Fibroblast of upper back skin (primary cell): ENCODE measurements at places on chromosomes 13 and 19.

- peak; percentile 7 for DNase-seq
Observed at GRCh38 chr19:1910177-1910576, 5.0 kb downstream of the ADAT3 start.

DNA sequence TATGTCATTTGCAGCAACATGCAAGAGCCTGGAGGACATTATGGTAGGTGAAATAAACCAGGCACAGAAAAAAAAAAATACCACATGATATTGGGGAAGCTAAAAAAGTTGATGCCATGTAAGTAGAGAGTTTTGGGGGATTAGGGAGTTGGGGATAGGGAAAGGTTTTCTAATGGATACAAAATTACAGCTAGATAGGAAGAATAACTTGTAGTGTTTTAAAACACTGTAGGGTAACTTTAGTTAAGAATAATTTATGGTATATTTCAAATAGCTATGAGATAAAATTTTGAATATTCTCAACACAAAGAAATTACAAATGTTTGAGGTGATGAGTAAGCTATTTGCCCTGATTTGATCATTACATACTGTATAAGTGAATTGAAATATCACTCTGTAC is 1456.7 kb upstream of the MIR17HG start:
- DNase-seq = no peak

DNA sequence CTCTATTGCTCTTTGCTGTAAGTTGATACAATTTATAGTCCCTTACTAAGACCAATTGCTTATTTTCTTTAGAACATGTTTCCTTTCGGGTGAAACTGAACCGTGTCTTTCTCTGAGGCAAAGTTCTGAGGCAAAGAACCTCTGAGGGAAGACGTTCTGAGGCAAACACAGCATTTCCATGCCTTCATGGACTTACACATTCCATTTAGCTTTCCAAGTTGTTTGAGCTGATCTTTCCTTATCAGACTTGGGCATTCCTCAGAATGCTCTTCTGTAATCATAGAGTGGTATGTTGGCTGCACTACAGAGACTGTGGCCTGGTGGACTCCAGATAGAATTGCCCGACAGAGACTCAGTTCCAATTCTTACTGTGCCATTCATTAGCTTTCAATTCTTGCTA is 579.1 kb downstream of the KCTD12 start:
- peak; percentile 17 for DNase-seq

GRCh38 chr13:24788538-24788937 is 24.6 kb downstream of the RNF17 start:
- DNase-seq = no peak

DNA sequence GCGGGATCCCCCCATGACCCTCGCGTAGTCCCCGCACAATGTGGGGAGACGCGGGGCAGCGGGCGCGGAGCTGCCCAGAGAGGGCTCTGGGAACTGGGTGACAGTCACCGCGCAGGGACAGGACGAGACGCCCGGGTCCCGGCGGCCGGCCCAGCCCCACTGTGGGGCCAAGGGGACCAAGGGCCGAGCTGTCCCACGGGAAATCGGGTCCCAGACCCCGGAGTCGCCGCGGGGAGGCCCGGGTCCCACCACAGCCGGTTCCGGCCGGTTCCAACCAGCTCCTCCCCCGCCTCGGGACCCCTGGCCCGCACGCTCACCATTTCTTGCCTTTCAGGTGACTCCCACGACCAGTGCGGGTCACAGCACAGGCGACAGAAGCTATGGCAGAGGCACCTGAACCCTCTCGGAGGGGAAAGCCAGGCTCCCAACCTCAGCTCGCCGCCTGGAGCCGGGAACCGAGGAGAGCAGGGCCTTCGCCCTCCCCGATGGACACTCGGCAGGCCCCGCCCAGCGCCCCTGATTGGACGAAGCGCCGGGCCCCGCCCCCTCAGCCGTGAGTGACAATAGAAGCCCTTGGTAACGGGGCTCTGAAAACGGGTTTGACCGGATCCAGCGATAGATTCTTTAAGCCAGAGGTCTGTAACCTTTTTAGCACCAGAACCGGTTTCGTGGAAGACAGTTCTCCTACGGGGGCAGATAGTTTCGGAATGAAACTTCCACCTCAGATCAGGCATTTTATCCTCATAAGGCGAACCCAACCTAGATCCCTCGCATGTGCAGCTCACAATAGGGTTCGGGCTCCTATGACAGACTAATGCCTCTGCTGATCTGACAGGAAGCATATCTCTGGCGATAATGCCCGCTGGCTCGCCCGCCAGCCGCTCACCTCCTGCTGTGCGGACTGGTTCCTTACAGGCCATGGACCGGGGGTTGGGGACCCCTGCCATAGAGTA is at the start of gene ZNF433:
Gene ZNF433, minus strand, starts transcription at position 460 of the 953 bp plus-strand sequence. Its CDS starts 140 bp downstream, at position 320.
- peak; percentile 80 for DNase-seq

DNA sequence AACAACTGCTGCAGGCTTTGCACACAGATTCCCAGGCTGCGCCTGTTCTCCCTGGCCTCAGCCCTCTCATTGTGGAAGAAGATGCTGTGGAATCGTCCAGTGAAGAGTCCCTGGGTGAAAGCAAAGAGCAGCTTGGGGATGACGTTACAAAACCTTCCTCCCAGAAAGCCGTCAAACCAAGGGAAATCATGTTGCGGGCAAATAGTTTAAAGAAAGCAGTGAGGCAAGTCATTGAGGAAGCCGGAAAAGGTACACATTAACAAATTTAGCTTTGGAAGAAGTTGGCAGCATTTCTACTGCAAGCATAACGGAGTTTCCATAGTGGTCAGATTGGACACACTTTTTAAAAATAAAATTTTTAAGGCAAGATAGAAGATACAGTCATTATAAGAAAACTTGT is 82.9 kb upstream of the AKAP11 start:
- DNase-seq = no peak

- no peak for DNase-seq
Observed at GRCh38 chr13:46796129-46796514, 839 bp downstream of the ESD start.

GRCh38 chr13:92768602-92769001 is 458.0 kb upstream of the GPC6 start:
- peak; percentile 31 for DNase-seq

- peak; percentile 44 for DNase-seq
Observed at GRCh38 chr13:73870036-73870741, 264.0 kb downstream of the KLF12 start.

GRCh38 chr13:111346101-111346680 is 25.7 kb downstream of the TEX29 start:
- no peak for DNase-seq

DNA sequence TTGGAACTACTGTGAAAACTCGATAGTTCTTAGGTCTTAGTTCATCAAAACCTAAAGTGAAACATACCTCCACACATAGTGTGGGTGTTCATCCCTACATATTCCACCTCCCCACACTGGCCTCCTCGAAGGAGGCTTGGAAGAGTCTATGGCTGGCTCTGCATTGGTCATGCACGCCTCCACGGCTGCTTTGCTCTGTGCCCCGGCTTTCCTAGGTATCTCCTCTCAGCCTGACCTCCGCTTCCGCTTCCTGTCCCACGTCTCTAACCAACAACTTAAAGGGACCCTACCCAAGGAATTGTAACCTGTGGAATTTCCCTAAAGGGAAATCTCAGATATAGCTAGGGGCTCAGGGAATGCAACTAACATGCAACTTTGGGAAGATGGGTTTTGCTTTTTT is 79.7 kb upstream of the MBNL2 start:
- no peak for DNase-seq

GRCh38 chr13:74070065-74070464 is 64.1 kb downstream of the KLF12 start:
- no peak for DNase-seq

DNA sequence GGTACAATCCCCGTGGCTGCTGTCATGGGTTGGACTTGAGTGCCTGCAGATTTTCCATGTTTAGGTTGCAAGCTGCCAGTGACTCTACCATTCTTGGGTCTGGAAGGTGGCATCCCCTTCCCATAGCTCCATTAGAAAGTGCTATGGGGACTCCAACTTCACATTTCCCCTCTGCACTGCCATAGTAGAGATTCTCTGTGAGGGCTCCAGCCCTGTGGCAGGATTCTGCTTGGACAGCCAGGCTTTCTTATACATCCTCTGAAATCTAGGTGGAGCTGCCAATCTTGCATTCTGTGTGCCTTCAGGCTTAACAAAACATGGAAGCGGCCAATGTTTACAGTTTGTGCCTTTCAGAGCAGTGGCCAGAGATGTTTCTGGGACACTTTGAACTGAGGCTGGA is 636.2 kb downstream of the SLITRK6 start:
- DNase-seq = no peak

GRCh38 chr19:34269968-34270621 is 15.7 kb downstream of the GARRE1 start:
- peak; percentile 64 for DNase-seq

DNA sequence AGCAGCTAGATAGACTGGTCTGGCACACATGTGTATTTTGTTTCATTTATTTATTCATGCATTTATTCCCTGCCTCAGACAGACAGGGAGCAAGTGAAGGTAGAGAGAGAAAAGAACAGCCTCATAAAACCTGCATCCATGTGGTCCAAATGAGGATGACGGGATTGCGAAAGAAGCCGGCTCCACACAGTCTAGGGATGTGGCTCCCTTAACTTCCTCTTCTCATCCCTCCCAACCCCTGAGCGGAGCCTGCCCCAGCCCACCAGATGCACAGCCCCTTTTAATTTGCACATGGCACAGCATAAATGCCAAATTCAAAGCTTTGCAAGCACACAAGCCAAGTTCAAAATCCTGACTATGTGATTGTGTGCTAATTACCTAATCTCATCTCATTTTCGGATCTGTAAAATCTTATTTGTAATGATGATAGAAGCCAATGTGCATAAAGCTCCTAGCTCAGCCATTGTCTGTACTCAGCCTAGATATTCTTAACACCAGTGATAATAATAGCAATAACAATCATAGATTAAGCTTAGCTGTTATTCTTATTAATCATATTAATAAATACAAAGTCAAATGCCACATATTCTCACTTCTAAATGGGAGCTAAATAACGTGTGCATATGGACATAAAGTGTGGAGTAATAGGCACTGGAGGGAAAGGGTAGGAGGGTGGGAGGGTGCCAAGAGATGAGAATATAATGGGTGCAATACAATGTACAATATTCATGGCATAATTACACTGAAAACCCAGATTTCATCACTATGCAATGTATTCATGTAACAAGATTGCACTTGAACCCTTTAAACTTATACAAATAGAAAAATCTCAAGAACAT is 156.3 kb downstream of the DCT start:
- no peak for DNase-seq

- no peak for DNase-seq
Observed at GRCh38 chr19:27672309-27673047, 1540.5 kb downstream of the UQCRFS1 start.

GRCh38 chr13:38656699-38657098 is 30.2 kb upstream of the FREM2 start:
- DNase-seq = no peak

- no peak for DNase-seq
Observed at GRCh38 chr19:35846038-35846668, 6.2 kb downstream of the NPHS1 start.

GRCh38 chr13:98301721-98302120 is 124.7 kb upstream of the RNF113B start:
- DNase-seq = peak; percentile 22

- DNase-seq = no peak
Observed at GRCh38 chr19:10637894-10638293, 12.5 kb downstream of the SLC44A2 start.

DNA sequence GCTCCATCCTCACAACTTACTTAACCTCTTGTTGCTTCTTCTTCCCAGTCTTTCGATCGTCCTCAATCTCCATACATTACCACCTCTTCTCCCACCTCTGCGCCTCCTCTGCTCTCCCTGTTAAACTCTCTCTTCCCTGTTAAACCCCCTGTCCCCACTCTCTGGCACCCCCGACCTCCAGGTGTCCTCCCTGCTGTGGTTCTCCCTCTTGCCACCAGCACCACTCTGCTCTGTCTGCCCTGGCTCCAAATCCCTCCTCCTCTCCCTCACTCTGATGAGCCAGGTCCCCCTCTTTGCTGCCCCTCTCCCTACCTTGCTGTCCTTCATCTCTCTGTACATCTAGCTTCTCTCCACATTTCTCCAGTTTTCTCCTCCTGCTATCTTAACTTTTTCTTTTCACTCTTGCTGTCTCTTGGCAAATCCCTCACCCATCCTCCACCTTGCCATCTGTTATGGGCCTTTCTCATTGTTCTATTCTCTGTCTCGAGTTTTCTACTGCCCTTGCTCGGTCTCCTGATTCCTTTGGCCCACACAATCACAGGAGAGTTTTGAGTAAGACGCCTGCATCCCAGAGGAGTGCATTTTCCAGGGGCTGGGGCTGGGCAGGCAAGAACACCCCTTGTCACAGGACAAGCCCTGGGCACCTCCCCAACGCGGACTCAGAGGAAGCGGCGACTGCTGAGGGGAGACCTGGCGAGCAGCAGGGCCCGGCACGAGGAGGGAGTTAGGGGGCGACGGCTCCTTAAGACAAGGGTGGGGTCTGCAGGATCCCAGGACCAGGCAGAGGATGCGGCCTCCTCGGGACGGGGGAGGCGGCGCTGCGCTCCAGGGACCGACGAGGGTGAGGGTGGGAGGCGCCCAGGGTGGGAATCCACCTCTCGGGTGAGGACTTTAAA is 21.4 kb upstream of the ERVV-1 start:
- DNase-seq = no peak

DNA sequence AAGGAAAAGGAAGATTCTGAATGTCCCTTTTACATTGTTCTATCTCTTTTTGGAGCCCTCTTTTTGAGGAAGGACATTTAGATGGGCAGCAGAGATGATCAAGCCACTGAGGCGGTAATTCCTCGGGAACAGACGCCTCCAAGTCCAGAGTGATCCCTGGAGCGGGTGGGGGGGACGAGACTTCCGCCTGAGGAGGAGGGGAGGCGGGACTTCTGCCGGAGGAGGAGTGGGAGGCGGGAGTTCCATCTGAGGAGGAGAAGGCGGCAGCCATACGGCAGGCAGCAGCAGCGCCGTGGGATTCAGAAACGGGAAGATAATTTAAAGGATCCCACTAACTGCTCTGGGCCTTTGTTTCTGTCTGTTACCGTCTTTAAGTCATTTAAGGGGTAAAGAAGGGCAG is 37.6 kb upstream of the CD177 start:
- no peak for DNase-seq

- DNase-seq = no peak
Observed at GRCh38 chr13:100581504-100581903, 7.1 kb downstream of the GGACT start.

- no peak for DNase-seq
Observed at GRCh38 chr19:51372021-51372648, 319 bp downstream of the NKG7 start.
